HCEC 1CT (cell line): ENCODE measurements at places on chromosomes 12 and 14.

GRCh38 chr14:52023518-52023917 is 34.2 kb downstream of the RTRAF start:
- DNase-seq: peak; percentile 78

DNA sequence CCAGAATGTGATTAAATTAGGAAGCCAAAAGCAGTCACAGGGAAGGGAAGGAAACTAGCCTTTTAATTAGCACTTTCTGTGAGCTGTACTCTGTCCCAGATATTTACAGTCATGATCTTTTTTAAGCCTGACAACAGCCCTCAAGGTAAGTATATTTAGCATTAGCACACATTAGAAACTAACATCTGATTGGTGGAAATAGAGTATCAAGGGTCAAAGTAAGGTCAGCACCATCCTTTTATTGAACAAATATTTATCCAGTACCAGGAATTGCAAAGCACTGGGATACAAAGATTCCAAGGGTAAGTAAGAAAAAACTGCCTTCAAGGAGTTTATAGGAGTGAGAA is 28.2 kb downstream of the RPGRIP1 start:
- DNase-seq: no peak

DNA sequence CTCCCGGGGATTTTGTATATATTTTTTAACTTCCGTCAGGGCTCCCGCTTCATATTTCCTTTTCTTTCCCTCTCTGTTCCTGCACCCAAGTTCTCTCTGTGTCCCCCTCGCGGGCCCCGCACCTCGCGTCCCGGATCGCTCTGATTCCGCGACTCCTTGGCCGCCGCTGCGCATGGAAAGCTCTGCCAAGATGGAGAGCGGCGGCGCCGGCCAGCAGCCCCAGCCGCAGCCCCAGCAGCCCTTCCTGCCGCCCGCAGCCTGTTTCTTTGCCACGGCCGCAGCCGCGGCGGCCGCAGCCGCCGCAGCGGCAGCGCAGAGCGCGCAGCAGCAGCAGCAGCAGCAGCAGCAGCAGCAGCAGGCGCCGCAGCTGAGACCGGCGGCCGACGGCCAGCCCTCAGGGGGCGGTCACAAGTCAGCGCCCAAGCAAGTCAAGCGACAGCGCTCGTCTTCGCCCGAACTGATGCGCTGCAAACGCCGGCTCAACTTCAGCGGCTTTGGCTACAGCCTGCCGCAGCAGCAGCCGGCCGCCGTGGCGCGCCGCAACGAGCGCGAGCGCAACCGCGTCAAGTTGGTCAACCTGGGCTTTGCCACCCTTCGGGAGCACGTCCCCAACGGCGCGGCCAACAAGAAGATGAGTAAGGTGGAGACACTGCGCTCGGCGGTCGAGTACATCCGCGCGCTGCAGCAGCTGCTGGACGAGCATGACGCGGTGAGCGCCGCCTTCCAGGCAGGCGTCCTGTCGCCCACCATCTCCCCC is 777 bp downstream of the ASCL1 start:
- DNase-seq: no peak

DNA sequence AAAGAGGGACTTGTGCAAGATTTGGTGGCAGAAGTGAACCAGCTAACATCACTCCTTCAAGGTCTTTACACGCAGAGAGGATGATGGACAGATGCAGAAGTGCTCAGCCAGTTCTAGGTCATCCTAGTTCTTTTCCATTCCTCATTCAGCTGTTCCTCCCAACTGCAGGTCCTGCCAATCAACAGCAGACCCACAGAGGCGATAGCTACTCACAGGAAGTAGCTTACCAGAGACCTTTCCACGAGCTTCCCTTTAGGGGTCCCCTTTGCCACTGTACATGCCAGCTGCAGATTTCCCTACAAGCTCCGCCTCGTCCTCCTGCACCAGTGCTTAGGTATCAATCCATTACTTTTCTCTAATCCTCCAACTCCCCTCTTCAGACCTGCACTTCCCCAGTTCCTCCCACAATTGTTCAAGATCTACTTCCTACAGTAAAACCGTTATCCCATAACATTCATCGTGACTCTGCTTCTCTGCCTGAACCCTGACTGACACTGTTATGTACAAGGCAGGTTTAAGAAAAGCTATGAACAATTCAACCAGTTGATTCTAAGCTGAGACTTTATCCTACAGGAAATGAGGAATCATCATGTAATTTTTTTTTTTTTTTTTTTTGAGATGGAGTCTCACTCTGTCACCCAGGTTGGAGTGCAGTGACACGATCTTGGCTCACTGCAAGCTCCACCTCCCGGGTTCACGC is 22.5 kb downstream of the RECQL start:
- no peak for DNase-seq
